ENCODE measurements at places on chromosomes 1 and 21.

- peak; percentile 67 for DNase-seq
Observed at GRCh38 chr1:6148497-6149241, 31.5 kb downstream of the CHD5 start.

GRCh38 chr1:61616830-61617229 is 108.1 kb downstream of the TM2D1 start:
- DNase-seq = no peak

- no peak for DNase-seq
Observed at GRCh38 chr21:37631319-37632117, 264.9 kb downstream of the DYRK1A start.

DNA sequence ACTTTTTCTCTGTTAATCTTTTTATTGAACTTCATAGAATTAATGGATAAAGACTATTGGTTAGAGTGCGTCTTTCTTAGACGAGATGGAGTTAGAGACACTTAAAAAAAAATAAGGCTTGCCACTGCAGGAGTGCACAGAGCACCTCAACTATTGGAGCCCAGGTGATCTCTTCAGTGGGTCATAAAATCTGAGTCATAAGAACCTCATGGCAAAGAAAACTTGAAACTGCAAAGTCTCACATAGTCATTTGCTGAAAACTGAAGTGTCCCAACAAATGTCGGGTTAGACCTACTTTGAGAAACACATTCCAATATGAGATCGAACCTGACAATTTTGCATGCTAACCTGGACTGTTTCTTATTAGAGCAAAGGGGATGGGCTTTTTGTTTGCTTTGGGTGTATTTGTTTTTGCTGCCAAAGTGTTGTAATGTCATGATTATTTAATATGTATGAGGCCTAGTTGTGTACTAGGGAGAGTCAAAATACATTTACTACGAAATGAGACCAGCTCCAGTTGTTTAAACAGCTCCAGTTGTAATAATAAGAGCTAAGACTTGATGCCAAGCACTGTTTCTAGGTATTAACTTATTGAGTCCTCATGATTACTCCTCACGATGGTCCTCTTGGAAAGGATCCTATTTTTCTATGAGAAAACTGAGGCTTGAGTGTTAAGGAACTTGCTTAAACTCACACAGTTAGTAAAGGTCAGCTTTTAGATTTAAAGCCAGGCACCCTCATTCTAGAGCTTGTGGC is 65.1 kb downstream of the DDR2 start:
- DNase-seq = no peak

DNA sequence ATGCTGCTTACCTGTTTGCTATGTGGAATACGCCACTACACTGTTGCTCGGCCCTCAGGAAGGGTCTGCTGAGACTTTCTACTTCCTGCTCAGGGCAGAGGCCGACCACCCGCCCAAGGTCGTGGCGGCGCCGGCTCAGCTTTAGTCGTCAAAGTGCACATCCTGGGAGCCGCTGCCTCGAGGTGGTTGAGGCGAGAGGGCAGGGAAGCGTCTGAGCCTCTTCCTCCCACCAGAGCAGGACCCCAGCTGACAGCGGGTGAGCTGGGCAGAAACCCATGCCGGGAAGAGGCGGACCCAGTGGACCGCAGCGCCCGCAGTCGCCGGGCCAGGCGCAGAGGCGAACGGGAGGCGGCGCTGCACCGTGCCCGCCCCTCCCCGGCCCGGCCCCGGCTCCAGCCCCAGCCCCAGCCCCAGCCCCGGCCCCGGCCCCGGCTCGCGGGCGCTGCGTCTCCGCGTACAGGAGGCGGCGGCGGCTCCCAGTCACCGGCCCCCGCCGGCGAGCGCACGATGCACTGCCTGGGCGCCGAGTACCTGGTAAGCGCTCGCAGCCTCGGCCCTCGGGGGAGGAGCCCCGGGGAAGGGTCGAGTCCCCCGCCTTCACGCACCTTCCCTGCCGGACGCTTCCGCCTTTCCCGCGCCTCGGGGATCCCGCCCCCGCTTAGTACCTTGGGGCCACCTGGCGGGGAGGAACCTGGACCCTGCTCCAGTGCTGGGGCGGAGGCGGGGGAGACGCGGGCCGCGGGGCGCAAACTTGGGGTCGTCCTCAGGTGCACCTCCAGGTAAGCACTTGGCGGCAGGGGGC is at the start of gene SLC44A3:
SLC44A3 (plus strand) TSS at position 413 of the 802 bp plus-strand sequence; CDS start at position 508, 95 bp downstream.
- DNase-seq = no peak

- no peak for DNase-seq
Observed at GRCh38 chr1:32234792-32235191, 12.2 kb upstream of the FAM167B start.

- DNase-seq = no peak
Observed at GRCh38 chr1:162904579-162904978, 43.6 kb upstream of the CCDC190 start.

GRCh38 chr1:184289825-184290550 is 96.8 kb upstream of the C1orf21 start:
- DNase-seq = no peak

DNA sequence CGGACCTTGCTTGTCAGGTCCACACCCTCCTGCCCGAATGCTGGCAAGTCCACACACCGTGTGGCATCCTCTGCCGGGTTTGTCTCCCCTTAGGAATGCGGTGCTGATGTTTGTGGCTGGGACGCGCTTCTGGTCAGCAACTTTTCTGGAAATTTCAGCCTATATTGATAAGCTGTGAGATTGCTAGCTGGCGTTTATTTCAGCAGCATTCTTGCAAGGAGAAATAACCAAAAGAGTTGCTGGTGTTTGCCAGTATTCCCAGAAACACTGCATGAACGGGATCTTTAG is 601 bp downstream of the CEPT1 start:
- DNase-seq = no peak

- DNase-seq = peak; percentile 39
Observed at GRCh38 chr1:89069951-89070350, 4.9 kb upstream of the GBP1 start.

- no peak for DNase-seq
Observed at GRCh38 chr1:221335161-221336101, 406.5 kb downstream of the DUSP10 start.

DNA sequence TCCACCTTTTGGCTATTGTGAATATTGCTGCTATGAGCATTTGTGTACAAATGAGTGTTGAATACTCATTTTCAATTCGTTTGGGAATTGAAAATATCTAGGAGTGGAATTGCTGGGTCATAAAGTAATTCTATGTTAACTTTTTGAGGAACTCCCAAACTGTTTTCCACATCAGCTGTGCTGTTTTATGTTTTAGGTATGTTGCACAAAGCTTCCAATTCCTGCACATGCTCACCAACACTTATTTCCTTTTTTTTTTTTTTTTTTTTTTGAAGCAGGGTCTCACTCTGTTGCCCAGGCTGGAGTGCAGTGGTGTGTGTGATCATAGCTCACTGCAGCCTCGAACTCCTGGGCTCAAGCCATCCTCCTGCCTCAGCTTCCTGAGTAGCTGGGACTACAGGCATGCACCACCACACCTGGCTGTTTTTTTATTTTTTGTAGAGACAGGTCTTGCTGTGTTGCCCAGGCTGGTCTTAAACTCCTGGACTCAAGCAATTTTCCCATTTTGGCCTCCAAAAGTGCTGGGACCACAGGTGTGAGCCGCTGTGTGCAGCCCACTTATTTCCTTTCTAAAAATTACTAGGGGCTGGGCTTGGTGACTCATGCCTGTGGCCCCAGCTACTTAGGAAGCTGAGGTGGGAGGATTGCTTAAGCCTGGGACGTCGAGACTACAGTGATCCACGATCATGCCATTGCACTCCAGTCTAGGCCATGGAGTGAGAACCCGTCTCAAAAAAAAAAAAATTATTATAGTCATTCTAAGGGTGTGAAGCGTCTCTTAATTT is 33.4 kb downstream of the TMCC2 start:
- DNase-seq = no peak

DNA sequence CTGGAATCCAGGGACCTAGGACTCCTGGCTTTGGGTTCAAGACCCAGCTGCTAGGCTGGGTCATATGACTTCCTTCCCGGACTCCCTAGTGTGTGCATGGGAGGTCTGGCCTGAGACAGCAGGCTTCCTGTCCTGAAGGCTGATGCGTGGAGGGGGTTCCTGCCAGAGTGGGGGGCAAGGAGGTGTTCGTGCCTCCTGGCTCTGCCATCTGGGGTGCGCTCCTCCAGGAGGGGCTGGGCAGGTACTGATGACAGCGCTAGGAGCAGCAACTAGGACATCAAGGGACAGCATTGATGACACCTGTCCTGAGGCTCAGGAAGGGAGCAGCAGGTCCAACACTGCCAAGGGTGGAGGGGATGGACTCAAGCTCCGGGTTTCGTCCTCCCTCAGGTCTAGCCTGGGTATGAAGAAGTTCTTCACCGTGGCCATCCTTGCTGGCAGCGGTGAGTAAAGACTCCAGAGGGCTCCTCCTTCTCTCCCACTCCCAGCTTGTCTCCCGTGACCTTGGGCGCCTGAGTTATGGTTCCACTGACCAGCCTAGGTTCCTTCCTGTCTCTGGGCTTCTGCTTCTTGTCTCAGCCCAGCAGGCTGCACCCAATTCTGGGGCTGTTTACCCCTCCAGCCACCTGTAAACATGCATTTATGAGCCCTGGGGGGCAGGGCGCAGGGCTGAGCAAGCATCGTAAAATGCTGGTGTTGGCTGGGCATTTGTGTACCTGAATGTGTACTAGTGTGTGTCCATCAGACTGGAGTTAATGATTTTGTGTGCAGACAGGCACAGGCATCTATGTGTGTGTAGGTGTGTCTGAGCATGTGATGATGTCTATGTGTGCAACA is 871 bp downstream of the PLA2G2F start:
- DNase-seq = no peak

DNA sequence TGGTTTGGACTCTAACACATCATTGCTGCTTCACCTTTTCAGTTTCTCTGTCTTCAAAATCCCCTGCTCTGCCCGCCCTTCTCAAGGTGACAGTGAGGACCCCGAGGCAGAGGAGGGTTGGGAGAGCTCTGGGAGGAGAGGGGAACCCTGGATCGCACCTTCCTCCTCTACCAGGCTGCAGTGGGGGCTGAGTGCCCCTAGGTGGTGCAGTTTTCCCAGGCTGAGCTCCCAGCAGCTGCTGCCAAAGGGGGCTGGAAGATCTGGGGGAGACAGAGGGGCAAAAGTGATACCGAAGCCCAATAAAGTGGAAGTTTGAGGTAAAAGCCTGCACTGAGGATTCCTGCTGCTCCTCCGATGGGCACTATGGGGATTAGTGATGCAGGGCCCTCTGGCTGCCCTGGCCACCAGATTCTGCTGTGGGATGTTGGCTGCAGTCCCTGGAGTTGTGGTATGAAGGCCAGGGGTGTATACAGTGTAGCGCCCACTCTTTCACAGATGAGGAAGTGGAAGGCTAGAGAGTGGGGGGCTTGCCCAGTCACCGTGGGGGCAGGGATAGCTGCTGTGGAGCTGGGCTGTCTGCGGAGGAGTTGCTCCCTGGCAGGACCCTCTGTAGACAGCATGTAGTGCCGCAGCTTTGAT is 40.7 kb upstream of the SCMH1 start:
- peak; percentile 24 for DNase-seq

- no peak for DNase-seq
Observed at GRCh38 chr1:19689856-19690255, 25.2 kb downstream of the HTR6 start.

GRCh38 chr1:229557200-229557850 is 1.2 kb downstream of the ABCB10 start:
- DNase-seq = no peak

DNA sequence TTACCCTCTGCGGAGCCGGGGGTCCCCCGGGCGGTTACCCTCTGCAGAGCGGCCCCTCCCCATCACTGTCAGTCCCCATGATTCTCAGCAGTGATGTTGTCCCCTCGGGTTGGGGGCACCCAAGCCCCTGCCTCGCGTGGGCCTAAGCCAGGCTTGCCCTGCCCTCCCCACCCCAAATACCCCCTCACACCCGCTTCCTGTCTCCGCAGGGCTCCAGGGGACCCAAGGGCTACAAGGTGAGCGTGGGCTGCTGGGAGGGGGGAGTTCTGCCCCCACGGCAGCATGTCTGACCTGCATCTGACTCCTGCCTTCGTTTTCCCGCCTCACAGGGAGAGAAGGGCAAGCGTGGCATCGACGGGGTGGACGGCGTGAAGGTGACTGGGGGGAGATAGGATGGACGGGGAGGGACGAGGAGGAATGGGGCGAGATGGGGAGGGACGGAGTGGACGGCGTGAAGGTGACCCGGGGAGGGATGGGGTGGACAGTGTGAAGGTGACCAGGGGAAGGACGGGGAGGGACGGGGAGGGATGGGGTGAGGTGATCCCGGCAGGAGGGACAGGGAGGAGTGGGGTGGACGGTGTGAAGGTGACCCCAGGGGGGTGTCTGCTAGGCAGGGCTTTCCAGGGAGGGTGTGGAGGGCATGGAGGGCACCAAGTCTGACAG is 8.6 kb downstream of the COL6A1 start:
- DNase-seq = no peak

GRCh38 chr1:213268221-213268620 is 217.2 kb downstream of the RPS6KC1 start:
- DNase-seq = no peak

DNA sequence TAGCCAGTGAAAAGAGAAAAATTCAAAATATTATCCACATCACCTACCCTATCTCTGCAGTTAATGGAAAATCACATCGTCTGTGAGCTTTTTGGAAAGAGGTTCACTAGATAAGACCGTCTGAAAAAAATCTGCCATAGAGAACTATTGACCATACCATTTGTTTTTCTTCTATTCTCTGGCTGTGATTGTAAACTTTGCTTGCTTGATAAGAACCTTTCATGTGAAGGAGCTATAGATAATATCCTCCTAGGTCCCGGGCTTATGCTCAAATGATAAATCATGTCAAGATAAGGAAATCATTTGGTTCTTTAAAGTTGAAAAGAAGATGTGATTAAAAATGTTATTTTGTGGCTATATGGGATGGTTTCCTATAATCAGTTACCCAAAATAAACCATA is 369.9 kb downstream of the SIPA1L2 start:
- DNase-seq = no peak

- DNase-seq = no peak
Observed at GRCh38 chr1:175494011-175494554, 249.3 kb downstream of the TNR start.

DNA sequence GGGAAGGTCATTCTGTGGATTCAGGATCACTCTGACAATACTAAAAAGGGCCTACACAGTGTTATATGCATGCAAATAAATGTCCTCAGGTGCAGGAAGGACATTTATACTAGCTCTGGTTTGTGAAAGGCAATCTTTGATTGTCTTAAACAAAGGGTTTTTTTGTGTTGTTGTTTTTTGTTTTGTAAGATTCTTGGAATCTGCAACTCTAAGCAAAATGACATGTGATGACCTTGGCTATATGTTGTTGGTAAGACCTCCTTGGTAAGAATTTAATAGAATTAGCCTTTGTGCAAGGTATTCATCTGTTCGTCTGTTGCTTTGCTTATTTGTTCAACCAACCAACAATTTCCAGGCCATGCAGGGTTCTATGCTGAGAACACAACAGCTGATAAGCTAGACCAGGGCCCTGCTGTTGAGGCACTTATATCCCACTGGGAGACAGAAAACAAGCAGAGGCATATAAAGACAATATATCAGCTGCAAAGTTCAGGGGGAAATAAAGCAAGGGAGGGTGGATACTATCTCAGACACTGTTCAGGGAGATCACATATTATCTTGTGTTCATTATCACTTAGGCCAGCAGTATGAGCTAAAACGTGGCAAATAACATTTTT is 60.3 kb downstream of the FH start:
- DNase-seq = no peak

- no peak for DNase-seq
Observed at GRCh38 chr1:56780128-56780750, 39.0 kb downstream of the FYB2 start.

GRCh38 chr1:26574719-26575251 is 45.2 kb downstream of the RPS6KA1 start:
- DNase-seq = no peak

Data from CD4-positive, alpha-beta T cell treated with Interleukin-1 beta for 1 hour (primary cell).